COLO829 (cell line): ENCODE measurements at places on chromosomes 11 and 22.
A peak's percentile ranks its signal among the peaks of the same experiment; 100 is the strongest.

- DNase-seq: no peak
Measured at GRCh38 chr11:36281850-36282249, 7.4 kb downstream of the COMMD9 start.

DNA sequence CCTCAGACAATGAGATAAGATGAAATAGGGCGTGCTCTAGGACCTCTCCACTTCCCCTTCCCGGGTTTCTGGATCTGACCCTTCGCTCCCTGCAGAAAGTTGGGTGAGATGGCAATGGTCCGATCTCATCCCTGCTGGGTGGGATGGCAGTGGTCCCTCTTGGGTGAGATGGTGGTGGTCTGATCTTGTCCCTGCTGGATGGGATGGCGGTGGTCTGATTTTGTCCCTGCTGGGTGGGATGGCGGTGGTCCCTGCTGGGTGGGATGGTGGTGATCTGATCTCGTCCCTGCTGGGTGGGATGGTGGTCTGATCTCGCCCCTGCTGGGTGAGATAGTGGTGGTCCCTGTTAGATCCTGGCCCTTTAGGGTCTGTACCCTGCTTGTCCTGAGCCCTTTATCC is 21.3 kb downstream of the ST14 start:
- DNase-seq: no peak

DNA sequence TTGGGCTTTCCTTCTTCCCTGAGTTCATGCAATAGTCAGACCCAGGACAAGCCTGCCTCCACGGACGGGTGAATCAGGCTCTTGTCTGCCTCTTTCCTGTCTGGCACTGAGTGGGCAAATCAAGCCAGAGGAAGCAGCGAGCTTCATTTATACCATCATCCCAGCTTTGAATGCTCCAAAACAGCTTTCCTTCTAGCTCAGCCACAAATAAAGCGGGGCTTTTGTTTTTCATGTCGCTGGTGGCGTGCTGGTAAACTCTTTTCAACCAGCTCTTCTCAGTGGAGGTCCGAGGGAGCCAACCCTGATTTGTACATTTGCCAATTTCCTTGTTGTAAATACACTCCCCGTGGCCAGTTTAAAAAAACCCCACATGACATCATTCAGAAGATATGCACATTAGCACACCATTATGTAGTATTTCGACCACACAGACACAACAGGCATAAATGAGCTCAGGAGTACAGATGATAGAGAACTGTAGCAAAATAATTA is 8.6 kb downstream of the C11orf91 start:
- peak; percentile 72 for DNase-seq

- DNase-seq: no peak
Measured at GRCh38 chr11:68829581-68829980, 12.1 kb downstream of the CPT1A start.

DNA sequence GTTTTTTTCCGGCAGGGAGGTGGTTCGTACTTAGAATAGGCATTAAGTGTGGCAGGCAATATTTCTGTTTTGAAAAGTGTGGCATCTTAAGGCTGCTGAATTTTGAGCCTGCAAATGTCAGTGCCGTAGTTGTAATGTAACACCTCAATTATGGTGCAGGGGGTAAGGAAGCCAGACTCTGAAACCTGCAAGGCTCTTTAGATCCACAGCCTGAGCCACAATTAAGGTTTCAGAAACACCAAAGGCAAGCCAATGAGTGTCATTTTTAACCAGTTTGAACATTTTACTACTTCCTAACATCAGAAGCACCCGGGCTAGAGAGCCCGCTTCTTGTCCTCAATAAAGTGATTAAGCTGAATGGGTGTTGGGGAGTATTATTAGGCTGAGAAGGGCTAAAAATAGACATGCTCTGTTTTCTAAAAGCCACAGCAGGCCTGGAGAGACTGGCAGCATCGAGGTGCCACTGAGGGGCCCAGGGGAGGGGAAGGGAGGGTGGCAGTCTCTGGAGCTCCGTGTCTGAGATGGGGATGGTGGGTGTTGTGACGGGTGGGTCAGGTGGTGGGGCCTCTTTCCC is 113.4 kb downstream of the ZBTB16 start:
- no peak for DNase-seq

- no peak for DNase-seq
Measured at GRCh38 chr22:35842519-35842913, 124.8 kb downstream of the APOL5 start.

DNA sequence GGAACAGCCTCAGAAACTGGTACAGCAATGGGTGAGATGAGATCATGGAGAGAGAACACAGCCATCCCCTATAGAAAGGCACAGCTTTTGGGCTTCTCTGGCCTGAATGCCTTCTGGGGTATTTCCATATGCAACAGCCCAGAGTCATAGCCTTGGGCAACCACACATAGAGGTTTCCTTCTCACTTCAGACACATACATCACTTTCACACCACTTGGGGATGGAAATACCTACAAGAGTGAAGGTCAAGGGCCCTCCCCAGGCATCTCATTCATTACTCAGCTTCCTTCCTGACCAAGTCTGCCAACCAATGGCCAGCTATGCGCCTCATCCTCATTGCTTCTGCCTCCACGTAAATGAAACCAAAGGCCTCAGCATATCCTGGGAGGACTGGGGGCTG is 17.7 kb upstream of the OLFML1 start:
- DNase-seq: no peak

DNA sequence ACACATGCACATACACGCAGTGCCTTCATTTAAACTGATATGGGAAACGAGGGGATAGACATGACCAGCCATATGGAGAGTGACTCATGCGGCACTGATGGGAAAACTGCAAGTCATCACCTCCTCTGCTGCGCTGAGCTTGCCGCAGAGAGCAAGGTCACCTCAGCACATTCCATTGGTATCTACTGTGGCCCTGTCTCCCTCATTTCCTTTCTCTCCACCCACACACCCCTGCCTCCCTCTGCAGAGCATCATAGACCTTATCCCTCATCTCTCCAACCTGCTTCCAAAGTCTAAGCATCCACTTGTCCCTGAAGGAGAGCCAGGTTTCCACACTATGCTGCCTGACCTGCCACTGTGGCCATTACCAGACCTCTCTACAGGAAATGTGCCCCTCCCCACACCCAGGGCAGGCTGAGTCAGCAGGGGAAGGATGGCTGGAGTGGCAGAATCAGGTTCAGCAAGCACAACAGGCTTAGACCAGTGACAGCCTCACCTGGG is 116.9 kb upstream of the SNX19 start:
- DNase-seq: no peak

DNA sequence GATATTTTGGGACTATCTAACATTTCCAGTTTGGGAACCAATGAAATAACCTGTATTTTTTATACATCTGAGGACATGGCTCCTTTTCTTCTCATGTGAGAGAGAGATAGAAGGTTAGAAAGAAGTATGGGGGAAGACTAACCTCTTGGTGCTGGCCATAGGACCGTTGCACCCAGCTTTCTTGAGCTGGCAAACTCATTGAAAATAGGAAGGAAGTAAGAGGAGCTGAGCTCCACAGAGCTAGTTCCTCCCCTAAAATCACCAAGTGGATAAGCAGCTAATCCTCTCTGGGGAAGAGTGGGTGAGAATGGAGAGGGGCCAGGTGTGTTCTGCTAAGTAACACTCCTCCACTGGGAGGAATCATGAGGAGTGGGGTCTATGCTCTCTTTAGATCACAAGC is 387.4 kb upstream of the CADM1 start:
- DNase-seq: no peak

DNA sequence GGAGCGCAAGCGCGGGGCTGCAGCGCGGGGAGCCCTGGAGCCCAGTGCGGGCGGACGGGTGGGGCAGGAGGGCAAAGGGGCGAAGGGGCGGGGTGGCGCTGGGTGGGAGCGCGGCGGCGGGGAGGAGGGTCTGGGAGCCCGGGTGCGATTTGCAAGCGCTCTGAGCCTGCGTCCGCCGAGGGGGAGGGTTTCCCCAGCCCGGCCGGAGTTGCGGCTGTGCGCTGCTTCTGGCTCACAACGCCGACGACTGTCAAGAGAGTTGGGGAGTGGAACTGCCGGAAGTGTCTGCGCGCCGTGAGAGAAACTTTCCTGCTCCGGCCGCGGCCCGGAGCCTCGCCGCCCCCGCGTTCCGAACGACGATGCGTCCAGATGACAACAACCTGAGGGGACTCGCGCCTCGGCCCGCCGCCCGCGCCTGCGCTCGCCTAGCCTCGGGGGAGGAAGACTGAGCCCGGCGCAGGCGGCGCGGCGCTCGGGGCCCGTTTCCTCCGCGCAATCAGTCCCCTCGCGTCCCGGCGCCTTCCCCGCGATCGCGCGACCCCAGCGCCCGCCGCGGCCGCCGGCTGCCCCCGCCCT is at the start of gene ARHGAP42:
ARHGAP42 (plus strand) TSS at position 235 of the 576 bp plus-strand sequence. CDS start 391 bp downstream, outside the sequence.
- no peak for DNase-seq

DNA sequence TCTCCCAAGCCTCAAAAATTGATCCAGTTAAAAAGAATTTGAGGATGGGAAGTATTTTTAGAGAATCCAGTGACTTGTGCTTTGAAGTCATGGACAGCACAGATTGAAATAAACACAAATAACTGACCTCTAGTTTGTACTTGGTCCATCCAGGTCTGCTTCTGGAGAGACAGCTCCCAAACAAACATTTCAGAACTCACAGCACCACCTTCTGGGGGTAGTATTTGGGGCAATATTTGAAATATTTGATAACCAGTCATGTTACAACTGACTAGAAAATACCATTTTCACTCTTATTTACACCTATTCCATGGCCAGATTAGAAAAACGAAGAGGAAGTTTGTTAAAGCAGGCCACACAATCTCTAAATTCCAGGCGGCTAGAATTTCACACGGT is 56.2 kb downstream of the CTSC start:
- DNase-seq: no peak

DNA sequence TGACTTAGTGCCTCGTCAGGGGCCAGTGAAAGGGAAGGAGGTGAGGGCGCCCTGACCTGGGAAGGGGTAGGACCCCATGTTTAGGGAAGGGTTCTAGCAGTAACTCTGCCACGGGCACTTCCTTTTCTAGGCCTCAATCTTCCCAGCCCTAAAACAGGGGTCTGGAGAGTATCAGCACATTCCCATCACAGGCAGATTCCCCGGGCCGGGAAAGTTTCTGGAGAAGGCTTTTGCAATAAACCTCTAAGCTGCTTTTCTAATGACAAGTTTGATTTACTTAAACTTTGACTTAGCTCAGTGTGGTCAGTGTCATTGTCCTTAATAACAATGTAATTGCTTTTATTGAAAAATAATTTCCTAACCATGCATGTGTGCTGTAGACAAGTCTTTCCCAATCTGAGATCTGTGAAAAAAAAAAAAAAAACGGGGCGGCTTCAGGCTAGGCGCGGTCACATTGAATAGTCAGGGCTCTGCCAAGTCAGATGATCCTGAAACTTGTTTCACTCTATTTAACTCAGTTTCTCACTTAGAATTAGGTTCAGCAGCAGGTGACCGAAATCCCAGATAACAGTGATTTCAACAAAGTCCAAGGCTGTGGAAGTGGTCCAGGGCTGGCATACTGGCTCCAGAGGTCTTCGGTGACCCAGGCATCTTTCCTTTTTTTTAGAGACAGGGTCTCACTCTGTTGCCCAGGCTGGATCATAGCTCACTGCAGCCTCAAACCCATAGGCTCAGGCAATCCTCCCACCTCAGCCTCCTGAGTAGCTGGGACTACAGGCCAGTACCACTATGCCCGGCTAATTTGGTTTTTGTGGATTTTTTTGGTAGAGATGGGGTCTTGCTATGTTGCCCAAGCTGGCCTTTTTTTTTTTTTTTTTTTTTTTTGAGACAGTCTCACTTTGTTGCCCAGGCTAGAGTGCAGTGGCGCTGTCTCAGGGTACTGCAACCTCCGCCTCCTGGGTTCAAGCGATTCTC is 19.5 kb upstream of the TAB1 start:
- DNase-seq: no peak

- no peak for DNase-seq
Measured at GRCh38 chr22:41661088-41661487, 27.6 kb downstream of the SNU13 start.

DNA sequence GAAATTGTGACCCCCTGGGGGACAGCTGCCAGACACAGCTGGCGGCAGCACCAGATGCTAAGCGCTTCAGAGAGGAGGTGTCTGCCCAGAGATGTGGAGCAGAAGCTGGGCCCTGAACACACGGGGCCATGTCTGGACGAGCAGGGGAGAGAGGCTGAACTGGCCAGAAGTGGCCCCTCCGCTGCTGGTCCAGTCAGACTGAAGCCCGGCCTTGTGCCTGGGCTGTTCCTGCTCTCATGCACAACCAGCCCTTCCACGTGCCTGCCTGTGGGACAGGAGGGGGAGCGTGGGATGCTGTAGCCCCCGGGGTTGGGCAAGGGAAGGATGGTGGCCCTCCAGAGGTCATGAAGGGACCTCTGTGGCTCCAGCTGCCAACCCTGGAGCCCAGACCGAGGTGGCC is 1.8 kb downstream of the ADM2 start:
- no peak for DNase-seq

- no peak for DNase-seq
Measured at GRCh38 chr11:59534676-59535075, 23.3 kb downstream of the OR4D9 start.

DNA sequence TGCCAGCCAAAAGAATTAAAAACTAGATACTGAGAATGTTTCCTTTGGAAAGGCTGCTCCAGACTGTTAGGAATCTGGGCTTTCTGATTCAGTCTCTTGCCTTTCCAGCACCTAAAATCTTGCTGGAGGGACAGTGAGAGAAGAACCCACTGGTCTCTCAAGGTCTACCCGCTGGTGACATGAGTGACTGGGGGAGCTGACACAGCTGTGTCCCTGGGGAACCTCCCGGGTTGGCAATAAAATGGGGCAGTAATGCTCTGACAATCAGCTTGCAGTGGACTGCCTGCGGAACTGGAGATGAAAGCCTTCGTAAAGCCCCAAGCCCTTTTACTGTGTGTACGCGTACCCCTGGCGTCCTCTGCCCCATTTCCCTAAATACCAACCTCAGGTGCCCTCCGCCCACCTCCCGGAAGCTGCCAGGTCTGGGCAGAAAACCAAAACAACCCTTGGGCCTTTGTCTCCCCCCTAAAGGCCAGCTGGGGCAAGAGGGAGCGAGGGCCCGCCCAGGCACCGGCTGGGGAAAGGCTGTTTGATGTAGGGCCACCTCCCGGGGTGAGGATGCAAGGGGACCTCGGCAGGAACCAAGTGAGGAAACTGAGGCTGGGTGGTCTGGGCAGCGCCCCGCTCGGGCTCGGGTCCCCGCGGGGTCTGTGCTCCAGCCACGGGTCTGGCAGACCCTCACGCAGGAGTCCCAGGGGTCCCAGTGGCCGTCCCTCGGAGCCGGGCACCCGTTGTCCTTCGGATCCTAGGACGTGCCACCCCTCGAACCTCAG is 741 bp downstream of the CARS1 start:
- no peak for DNase-seq

- no peak for DNase-seq
Measured at GRCh38 chr11:87924125-87924524, 251.1 kb downstream of the RAB38 start.
